ENCODE measurements at places on chromosomes 5 and 9.

DNA sequence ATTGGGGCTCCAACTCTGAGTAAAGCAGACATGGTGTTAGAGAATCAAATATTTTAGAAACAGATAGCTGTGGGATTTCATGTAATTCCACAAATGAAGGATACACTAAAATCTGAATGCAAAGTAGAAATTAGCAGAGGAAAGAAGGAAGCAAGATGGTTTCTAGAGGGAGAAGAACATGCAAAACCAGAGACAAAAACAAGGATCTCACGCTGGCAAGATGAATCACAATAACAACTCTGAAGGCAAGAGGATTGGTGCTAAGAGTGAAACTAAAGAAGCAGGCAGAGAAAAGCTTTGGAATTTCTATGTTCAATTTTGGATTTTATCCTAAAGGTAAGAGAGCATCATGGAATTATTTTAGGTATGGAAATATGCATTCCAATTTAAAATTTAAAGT is 857.2 kb upstream of the COX7C start:
- DNase-seq = no peak

- no peak for DNase-seq
Observed at GRCh38 chr5:16179936-16180788, 571 bp upstream of the MARCHF11 start.

- no peak for DNase-seq
Observed at GRCh38 chr9:128493424-128493823, 11.1 kb upstream of the GLE1 start.

GRCh38 chr5:109479260-109479860 is 69.6 kb upstream of the PJA2 start:
- peak; percentile 44 for DNase-seq

DNA sequence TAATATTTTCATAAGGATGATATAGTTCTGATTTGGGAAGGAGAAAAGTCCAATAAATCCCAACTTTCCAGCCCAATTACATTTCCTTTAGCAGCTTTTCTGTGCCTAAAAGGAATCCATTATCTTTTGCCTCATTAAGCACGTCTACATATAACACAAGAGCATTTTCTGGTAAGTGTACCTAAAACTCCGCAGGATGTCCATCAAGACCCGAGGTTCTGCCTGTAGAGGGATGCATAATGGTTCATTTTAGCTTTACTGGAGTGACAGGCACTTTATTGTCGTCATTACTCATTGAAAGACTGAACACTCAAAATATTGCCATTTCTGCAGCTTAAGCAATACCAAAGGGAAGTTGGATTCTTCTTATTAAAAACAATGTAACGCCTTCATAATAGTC is 669.0 kb downstream of the PRELID2 start:
- DNase-seq = no peak

- DNase-seq = no peak
Observed at GRCh38 chr9:19298436-19299000, 68.0 kb downstream of the DENND4C start.

DNA sequence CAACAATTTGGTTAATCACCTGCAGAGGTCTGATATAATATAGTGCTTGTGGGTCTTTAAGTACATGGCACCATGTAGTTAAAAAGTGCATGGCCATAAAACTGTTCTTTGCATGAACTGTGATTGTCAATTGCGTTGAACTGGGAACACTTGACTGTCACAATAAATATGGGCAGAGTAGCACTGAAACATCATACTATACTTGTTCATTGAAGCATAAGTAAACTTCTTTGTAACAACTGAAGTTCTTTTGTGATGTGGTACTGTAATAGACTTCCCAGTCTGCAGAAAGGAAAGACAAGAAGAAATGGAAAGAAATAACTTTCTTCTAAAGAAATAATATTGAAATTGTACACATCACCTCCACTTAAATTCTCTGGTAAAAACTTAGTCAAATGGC is 9.8 kb upstream of the NTRK2 start:
- DNase-seq = no peak

GRCh38 chr5:165055476-165055875 is 1550.1 kb downstream of the MAT2B start:
- peak; percentile 1 for DNase-seq

GRCh38 chr5:126597156-126597555 is 2.1 kb upstream of the ALDH7A1 start:
- DNase-seq = no peak

GRCh38 chr5:50564079-50564478 is 102.4 kb upstream of the PARP8 start:
- DNase-seq = peak; percentile 82

GRCh38 chr9:105341434-105342146 is 97.1 kb downstream of the SLC44A1 start:
- DNase-seq = peak; percentile 54

DNA sequence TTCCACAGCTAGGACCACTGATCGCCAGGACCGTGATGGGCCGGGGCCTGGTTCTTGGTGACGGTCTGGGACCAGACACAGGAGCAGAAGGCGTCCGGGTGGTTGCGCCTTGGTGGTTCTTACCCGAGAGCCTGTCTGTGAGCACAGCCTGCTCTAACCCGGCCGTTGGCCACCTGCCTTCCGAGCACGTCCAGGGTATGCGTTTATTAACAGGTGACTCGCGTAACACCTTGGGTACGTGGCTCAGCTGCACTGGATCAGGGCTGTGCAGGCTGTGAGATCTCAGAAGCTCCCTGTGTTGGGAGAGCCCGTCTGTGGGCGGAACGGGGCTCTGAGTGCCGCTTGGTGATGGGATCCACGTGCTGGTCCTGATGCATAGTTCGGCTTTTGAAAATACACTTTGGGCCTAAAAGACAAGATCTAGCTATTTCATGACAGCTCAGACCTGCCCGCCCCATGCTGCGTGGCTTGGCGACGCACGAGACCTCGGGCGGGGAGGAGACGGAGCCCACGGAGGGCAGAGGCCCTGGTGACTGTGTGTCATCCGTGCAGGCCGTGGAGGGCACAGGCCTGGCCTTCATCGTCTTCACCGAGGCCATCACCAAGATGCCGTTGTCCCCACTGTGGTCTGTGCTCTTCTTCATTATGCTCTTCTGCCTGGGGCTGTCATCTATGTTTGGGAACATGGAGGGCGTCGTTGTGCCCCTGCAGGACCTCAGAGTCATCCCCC is 6.7 kb upstream of the SLC6A18 start:
- DNase-seq = no peak

DNA sequence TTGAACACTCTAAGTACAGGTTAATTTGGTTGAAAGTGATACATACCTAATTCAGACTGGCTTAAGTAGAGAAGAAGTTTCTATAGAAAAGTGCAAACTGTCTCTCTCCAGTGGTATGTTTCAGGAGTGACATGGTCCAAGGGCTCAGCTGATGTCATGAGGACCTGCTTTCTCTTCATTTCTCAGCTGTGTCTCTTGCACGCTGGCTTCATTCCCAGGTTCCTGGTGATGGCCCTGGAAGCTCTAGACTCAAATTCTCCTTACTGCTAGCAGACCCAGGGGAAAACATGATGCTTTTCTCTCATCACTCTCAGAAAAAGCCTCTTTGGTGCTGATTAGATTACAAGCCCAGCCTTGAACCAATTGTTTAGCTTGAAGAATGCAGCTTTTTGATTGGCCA is 211.9 kb upstream of the CLINT1 start:
- DNase-seq = no peak

- DNase-seq = no peak
Observed at GRCh38 chr5:169442403-169442874, 141.1 kb upstream of the SPDL1 start.

DNA sequence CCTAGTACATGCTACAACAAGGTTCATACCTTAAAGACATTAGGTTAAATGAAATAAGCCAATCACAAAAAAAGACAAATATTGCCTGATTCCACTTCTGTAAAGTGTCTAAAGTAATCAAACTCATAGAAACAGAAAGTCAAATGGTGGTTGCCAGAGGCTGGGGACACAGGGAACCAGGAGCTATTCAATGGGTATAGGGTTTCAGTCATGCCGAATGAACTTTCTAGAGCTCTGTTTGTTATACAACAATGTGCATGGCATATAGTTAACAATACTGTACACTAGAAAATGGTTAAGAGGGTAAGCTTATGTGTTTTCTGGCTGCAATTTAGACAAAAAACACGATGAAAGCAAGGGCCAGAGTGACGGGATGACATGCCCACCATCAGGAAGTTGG is 70.8 kb upstream of the EGFLAM start:
- DNase-seq = no peak

DNA sequence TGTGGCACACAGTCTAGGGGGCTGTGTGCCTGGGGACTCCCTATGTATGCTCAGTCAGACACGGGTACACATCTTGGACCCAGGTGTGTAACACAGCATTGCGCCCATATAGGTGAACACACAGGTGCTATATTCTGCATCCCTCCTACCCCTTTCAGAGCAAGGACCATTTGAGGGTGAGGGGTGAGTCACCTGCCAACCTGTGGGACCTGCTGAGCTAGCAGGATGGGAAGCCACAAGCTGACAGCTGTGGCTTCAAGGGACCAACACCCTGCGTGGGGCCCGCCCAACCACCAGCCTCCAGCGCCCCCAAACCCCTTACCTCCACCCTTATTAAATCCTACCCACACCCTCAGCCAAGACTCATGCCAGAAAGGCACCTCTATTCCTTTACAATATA is 14.6 kb upstream of the AQP7 start:
- no peak for DNase-seq

DNA sequence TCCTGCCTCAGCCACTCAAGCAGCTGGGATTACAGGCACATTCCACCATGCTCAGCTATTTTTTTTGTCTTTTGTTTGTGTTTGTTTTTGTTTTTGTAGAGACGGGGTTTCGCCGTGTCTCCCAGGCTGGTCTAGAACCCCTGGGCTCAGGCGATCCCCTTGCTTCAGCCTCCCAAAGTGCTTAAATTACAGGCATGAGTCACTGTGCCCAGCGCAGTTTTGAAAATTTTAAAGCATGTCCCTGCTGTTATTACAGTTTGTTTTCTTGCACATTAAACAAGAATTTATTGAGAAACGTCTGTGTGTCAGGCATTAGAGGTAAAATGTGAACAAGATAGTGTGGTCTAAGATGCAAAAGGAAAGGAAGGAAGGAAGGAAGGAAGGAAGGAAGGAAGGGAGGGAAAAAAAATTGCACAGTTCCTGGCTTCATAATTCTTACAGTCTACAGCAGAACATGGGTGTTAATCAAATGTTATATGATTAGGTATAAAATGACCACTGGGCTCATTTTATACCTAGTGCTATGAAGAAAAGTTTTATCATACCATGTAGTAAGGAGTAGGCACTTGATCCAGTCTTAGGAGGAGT is 205.4 kb downstream of the SNX18 start:
- DNase-seq = no peak

GRCh38 chr5:89988998-89989655 is 420.4 kb downstream of the CETN3 start:
- no peak for DNase-seq

- DNase-seq = no peak
Observed at GRCh38 chr9:2338777-2339365, 282.7 kb upstream of the VLDLR start.

DNA sequence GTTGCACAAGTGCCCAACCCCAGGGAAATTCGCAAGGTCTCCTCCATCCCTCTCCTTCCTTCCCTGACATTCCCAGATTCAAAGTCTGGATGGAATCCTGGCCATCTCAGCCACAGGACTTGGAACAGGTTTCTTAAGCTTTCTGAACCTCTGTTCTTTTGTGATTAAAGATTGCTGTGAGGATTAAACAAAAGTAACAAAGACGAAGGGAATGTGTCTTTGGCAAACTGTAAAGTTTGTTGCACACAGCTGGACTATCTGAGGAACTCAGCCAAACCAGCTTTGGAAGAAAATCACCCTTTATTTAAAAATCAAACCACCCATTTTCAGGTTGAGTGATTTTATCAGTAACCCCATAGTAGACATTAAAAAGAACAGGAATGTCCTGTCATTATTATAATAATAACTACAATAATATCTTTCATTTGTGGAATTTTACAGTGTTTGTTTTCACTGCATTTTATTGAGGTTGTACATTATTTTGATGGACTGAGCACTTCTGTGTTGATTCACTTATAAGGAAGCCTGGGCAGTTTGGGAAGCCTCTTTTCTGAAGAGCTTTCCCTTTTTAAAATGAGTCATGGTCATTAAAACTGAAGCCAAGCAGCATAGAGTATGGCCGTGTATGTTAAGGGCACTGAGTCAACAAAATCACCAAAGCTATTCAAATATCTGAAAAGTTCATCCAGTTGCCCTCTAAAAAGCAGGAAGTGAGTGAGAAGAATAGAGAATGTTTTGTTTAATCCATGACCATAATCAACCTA is 310.2 kb downstream of the AGTPBP1 start:
- no peak for DNase-seq

- DNase-seq = peak; percentile 91
Observed at GRCh38 chr5:172114875-172115422, 73.1 kb downstream of the STK10 start.

- peak; percentile 94 for DNase-seq
Observed at GRCh38 chr5:72138943-72139521, 31.8 kb downstream of the MAP1B start.

GRCh38 chr5:64330728-64331231 is 165.1 kb downstream of the RNF180 start:
- no peak for DNase-seq

DNA sequence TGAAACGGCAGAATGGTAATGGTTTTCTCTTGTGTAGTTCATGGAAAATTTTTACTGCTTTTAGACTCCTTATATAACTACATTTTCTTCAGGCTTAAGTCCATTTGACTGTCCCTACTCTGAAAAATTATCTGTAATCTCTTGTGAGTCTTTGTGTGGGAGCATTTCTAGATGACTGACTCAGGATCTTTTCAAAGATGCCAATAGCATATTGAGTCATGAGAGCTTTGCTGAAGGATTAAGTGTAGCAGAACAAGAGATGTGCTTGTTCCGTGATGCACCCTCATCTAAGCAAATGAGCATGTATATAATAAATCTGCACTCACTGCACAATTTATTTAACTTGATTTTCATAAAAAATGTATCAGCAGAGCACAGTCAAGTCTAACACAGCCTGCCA is 298.7 kb upstream of the CDH6 start:
- no peak for DNase-seq

DNA sequence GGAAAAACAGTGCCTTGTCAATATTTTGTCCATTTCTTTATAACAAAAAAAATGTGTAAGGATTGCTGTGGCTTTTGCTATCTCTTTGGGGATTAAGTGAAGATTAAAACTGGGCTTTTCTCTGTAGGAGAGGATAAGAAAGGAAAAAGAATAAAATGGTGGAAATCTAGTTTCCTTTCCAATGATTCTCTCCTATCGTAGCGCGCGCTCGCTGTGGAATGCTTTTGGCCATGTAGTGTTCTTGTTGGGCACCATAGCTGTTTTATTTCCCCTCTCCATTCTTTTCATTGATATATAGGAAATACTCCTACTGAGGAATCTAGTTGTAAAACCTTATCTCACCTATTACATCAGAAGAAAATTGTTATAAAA is 1.5 kb downstream of the STXBP1 start:
- DNase-seq = no peak

Measured in common myeloid progenitor, CD34-positive (primary cell).